ENCODE measurements at places on chromosomes 16 and 17. TPM values are rescaled to one million over a fixed set of nuclear protein-coding genes. Genes with fewer than 3 reads are reported as not detected.

USP31 gene
- total RNA-seq, result 6.1 TPM

SMPD3 gene
- 0.31 TPM for total RNA-seq

SOX8 gene
- 0.09 TPM for total RNA-seq

TAT gene
- total RNA-seq, result not detected

PRSS27 gene
- total RNA-seq, result 0.47 TPM

TRIM47 gene
- total RNA-seq, result 1.6 TPM

- H3K36me3 ChIP-seq, result no peaks in the 10 kb centered on the region
- H3K27me3 ChIP-seq, result no peaks in the 10 kb centered on the region
- DNase-seq, result peak; percentile 87
- H3K4me3 ChIP-seq, result peak overlapping the region; percentile 45
- peak overlapping the region; percentile 81 for H3K27ac ChIP-seq
- peaks cover 48% of the 10 kb centered on the region for H3K4me1 ChIP-seq
Observed at GRCh38 chr17:16987830-16988601, 16.1 kb upstream of the TNFRSF13B start.

GRCh38 chr17:38476549-38476948 lies 48.3 kb downstream of the ARHGAP23 start:
- peaks cover 19% of the 10 kb centered on the region for H3K36me3 ChIP-seq
- no peak for DNase-seq
- peaks cover 13% of the 10 kb centered on the region for H3K27me3 ChIP-seq
- H3K27ac ChIP-seq, result peak overlapping the region; percentile 6
- no peak overlapping the region for H3K4me3 ChIP-seq
- peaks cover 35% of the 10 kb centered on the region for H3K4me1 ChIP-seq

DNA sequence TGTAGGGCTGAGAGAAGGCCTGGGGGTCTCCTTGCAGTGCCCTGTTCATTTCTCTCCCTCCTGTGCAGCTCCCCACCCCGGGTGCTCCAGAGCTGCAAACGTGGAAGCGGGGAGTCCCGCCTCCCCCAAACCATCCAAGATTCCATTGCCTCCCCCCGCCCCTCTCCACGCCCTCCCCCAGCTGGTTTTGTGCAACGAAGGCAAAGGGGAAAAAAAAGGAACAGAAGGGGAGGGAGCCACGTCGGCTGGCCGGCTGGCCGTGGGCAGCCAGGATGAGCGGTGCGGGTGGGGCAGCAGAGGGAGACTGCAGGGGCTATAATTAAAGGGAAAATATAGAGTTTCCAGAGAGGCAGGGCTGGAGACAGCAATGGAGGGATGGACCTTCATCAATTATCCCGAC lies 1.7 kb upstream of the COL1A1 start:
- H3K27me3 ChIP-seq, result peaks cover 26% of the 10 kb centered on the region
- H3K36me3 ChIP-seq, result peaks cover 33% of the 10 kb centered on the region
- peak overlapping the region; percentile 100 for H3K27ac ChIP-seq
- H3K4me3 ChIP-seq, result peak overlapping the region; percentile 100

DNA sequence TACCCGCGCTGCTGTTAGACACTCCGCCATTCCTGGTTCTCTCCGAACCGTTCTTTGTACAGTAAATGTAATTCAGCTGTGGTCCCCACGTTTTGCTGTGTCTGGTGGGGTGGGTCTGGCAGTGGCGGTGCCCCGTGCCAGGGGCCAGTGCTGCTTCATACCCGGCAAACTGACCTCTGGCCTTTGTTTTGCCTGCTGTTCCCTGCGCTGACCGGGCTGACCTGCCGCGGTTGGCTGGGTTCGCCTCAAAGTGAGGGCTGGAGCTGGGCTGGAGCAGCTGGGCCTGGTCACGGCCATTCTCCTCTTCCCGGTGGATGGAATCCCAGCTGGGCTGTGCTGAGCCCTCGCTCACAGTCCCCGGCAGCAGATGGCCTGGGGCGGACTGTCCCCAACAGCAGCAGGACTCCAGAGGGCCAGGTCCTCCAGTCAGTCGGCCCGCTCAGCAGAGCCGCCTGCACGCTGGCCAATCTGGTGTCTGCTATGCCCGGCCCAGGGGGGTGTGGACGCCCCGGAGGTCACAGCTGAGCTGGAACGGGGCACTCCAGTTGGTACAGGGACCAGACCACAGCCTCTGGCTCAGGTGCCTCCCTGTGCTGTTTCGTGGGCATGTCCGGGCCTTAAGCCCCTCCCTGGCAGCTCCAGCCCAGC lies 1.5 kb upstream of the WFIKKN1 start:
- no peak overlapping the region for H3K27ac ChIP-seq
- no peak for DNase-seq
- peaks cover 16% of the 10 kb centered on the region for H3K4me1 ChIP-seq

DNA sequence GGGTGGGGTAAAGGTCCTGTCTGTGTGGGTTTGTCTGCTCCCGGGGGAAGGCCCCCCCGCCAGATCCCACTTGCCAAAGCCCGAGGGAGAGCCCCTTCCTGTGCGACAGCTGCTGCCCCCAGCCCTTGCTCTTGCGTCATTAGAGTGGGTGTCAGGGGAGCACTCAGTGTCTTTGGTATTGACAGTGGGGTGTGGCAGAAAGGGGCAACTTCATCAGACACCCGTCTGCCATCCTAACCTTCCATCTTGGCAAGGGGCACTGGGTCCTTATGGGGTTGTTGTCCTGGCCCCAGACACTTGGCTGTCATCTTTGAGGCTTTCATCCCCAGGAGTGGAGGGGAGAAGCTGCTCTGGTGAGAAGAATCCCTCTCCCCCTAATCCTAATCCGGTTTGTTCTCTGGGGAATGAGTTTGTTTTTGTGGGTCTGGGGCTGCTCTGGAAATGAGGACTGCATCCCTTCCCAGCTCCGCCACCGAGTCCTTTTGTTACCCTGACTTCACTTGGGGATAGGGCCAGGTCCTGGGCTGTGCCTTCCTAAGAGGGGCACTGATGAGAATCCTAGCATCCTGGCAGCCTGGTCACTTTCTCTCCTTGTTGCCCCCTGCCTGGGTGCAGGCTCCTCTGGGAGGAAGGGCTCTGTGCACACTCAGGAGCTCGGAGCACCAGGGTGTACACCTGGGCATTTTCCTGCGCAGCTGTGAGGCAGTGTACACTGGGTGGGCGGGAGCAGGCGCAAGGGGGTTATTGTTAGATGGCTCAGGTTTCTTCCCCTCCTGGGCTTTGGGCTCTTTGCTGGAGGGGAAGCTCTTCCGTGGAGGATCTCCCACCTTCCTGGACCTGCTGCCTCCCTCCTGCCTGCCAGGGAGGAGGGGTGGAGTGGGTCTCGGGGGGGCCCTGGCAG lies 21.1 kb downstream of the GJD3 start:
- 0 out of 2 replicates have a peak, but pooled peaks cover 5% of the 10 kb centered on the region for H3K36me3 ChIP-seq
- H3K4me1 ChIP-seq, result peaks cover 64% of the 10 kb centered on the region
- no peak for DNase-seq
- H3K27ac ChIP-seq, result peak overlapping the region; percentile 86
- H3K4me3 ChIP-seq, result peak overlapping the region; percentile 93
- peaks cover 6% of the 10 kb centered on the region for H3K27me3 ChIP-seq

DNA sequence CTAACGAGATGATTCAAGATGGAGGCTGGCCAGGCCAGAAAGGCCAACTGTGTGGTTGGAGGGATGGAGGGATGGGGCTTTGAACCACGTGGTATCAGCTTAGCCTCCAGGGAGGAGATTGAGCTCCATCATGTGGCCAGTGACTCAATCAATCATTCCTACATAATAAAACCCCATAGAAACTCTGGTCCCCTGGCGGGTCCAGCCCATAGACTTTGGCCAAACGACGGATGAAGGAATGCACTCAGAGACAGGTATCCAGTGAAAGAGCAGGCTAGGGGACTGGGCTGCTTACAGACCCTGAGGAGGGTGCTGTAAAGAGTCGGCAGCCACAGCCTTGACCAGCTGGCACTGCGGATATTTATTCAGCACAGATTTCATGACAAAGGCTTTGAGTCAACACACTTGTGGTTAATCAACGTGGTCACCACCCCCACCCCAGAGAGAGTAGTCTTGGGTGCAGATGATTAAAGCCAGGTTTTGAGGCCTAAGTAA lies 308.7 kb upstream of the TNRC6C start:
- H3K27ac ChIP-seq, result no peak overlapping the region
- H3K4me1 ChIP-seq, result no peaks in the 10 kb centered on the region
- peaks cover 23% of the 10 kb centered on the region for H3K27me3 ChIP-seq
- no peak overlapping the region for H3K4me3 ChIP-seq
- H3K36me3 ChIP-seq, result no peaks in the 10 kb centered on the region
- no peak for DNase-seq
